ENCODE measurements at places on chromosomes 1 and 21.

DNA sequence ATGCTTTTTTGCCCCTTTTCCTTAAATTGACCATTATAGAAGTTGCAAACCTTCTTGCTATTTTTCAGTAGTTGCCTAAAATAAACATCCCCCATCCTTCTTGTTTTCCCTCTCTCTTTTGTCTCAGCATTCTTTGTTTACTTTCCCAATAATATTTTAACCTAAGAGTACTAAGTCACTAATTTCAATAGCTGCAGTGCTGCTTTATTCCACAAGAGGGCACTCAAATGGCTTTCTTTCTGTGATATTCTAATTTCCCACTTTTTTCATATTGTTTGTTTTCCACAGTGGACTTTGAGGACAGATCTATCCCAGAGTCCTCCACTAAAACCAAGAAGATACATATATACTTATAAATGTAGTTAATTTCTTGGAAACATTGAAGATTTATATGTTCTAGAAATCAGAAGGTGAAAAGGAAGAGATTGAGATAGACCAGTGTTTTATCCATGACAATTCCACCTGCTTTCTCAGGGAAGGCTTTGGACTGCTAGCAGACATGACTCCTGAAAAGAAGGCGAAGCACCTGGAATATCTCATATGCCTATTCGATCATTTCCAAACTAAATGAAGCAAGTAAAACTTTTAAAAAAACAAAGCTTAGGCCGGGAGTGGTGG lies 104.8 kb upstream of the GRIK1 start:
- no peak for DNase-seq

- DNase-seq = no peak
These were observed 296.3 kb downstream of the SMYD3 start for GRCh38 chr1:246210756-246211155.

- DNase-seq = no peak
These were observed 90.7 kb upstream of the GFI1 start for GRCh38 chr1:92577261-92577895.

DNA sequence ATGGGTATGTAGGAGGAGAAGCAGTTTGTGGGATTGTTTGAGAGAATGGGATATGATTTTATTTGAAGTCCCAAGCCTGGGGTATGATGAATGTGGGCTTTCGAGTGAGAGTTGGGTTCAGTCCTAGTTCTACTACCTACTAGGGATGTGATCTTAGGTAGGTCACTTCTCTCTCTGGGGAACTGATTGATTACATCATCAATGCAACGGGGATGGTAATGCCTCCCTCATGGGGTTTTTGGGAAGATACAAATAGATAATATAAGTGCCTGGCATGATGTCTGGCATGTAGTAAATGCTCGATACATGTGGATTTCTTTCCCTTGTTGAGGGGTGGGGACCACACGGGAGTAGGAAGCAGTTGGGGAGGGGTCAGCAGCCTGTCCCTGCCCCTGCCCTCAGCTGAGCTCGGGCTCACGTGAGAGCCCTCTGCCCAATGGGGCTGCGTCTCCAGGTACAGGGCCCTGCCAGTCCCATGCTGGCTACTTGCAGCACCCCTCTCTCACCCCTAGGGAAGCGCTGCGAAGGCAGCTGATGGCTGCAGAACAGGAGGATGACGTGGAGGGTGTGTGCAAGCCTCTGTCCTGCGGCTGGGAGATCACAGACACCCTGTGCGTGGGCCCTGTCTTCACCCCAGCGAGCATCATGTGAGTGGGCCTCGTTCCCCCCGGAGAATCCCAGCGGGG lies 38.7 kb downstream of the AZIN2 start:
- no peak for DNase-seq

DNA sequence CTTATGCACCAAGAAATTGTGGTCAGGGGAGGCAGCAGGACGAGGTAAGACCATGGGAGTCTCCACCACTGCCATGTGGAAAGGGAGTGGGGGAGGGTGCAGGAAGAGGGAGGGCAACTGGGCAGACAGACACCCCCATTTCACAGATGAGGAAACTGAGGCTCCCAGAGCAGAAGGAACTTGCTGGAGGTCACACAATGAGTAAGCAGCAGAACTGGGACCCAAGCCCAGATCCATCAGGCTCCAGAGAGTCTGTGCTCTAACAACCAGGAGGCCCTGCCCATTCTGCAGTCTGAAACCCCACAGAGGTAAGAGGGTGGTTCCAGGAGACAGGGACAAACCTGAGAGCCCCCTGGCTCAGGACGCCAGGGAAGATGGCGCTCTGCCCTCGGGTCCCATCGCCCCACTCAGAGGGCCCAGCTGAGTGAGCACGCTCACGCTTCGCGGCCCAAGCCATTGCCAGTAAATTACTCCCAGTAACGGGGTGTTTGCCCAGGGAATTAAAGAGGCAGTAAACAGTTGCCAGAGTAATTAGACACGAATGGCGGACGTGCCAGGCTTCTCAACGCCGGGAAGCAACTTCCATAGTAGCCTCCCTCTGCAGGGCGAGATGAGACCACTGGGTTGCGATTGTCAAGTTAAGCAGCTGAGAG lies 59.2 kb downstream of the MATN1 start:
- peak; percentile 20 for DNase-seq

DNA sequence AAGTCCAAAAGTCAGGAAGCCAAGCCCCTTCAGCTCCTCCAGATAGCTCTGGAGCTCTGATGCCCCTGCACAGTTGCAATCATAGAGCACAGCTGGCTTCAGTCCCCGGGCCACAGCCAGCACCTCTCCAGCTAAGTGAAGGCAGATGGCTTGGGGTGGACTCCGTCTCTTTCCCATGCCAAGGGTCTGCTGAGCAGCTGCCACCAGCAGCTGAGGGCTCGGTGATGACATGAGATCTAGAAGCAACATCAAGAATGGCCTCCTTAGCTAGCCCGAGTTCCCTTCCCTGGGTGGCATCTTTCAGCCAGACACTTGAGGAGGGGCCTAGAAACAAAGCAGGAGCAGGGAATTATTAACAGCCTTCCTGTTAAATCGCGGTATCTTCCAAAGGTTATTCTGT lies 973 bp downstream of the C1orf74 start:
- DNase-seq = no peak

GRCh38 chr1:41679994-41680393 lies 195.5 kb upstream of the EDN2 start:
- DNase-seq = no peak

DNA sequence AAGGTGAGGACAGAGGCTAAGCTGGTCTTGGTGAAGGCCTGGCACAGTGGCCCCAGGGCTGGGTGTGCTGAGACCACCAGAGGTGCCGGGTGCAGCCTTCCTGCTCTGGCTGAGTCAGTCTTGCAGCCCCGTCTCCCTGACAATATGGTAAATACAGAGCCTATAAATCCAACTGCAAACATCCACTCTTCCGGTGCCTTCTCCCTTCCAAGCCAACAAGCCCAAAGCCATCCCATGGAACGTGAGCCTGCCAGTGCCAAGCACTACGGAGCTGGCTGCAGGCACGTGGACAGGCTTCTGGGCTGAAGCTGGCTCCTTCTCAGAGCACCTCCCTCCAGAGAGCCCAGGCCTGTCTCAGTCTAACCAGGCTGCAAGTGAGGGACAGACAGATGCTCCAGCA lies 70.0 kb downstream of the TRABD2B start:
- DNase-seq = no peak

DNA sequence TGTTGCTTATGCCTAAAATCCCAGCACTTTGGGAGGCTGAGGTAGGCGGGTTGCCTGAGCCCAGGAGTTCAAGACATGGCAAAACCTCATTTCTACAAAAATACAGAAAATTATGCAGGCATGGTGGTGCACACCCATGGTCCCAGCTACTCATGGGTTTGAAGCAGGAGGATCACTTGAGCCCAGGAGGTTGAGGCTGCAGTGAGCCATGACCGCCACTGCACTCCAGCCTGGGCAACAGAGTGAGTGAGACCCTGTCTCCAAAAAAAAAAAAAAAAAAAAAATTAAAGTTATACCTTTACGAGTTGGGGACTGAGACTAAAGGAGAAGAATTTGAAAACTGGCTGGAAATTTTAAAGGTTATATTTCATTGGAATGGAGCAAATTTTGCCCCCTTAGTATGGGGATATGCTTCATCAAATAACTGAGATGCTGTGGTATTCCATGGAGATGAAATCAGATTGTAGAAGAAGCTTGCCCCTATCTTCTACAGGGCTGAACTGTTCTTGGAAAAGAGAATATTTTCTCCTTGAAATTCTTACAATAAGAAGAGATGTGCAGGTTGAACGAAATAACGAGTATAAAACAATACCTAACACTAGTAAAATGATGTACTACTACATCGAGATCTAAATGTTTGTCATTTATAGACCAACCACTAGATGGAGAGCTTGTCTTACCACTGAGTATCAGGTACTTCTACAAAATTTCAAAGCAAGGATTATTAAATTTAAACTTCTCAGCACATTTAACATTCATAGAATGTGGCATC lies 34.9 kb upstream of the SCYL3 start:
- no peak for DNase-seq

DNA sequence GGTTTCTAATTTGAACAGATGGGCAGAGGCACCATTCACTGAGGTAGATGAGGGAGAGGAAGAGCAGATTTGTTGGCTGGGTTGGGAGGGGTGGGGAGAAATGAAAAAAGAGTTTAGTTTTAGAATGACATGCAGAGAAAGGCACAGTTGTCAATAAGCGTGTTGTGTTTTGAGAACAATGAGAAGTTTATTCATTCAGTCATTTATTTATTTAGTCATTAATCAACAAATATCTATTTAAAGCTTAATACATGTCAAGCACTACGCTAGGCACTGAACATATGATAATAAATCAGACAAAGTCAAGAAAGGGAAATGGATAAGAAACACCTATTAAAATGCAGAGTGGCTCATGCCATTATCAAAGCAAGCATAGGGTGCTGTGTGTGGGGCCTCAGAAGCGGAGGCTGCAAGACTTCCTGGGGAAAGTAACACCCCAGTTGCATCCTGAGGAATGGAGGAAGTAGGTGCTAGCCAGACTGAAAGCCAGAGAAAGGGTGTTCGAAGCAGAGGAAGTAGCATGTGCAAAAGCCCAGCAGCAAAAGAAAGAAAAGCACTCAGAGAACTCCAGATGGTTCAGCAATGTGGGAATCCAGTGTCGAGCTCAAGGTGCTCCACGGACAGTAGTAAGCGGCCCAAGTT lies 114.1 kb downstream of the RNF220 start:
- peak; percentile 51 for DNase-seq

GRCh38 chr1:101175886-101176285 lies 60.9 kb upstream of the S1PR1 start:
- DNase-seq = no peak

GRCh38 chr1:18942340-18942739 lies 14.1 kb downstream of the IFFO2 start:
- DNase-seq = no peak

DNA sequence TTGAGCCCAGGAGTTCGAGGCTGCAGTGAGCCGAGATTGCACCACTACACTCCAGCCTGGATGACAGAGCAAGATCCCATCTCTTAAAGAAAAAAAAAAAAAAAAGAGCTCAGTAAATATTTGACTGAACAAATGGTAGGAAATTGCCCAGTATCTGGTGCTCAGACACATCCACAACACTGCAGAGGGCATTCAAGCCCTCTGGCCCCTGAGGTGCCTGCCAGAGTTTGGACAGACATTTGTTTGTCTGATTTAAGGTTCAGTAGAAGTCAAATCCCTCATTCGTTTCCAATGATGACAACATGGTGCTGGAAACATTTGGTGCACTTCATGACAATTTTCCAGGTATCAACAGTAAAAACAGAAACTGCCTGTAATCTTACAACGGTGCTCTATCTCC lies 86.6 kb downstream of the HLCS start:
- DNase-seq = no peak

- DNase-seq = no peak
These were observed 9.5 kb upstream of the B3GALNT2 start for GRCh38 chr1:235513495-235514366.

DNA sequence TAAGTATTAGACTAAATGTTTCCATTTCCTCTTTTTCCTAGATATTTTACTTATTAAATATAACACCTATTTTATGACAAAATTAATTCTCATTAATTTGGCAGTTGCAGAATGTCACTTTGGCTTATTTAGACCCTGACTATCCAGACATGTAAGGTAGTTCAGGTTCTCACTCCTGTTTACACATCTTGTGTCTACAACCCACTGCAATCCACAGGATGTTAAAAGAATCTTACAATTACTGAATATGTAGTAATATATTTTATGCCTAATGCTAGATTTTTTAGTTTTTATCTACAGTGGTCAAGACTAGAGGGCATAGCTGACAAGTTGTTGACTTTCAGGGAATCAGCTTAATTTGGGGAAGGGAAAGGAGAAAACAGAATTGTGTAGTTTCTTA lies 346.7 kb downstream of the USP25 start:
- DNase-seq = peak; percentile 39

DNA sequence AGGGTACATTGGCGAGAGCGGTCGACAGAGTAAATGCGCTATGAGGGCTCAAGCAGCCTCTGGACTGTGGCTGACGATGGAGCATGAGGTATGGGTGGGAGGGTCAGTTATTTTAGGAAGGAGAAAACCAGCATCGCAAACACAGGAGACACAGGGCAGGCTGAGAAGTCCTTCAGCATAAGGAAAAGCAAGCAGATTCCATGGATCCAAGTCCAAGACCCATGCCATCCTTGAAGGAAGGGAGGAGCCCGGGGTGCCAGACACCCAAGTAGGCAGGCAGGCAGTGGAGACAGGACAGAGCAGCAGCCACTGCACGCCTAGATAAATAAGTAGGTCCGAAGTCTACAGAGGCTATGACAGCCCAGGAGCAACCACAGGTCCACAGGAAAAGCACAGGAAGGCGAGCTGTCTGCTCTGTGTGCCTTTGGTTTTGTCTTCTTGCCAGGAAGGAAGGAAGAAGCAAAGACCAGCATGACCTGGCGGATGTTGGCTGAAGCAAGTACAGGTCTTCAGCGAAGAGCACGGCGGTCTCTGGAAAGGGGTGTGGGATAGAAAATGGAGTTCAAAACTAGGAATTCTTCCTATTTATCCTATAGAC lies 76.4 kb upstream of the SLC45A1 start:
- DNase-seq = no peak

GRCh38 chr1:18505666-18506065 lies 24.9 kb downstream of the KLHDC7A start:
- DNase-seq = no peak

DNA sequence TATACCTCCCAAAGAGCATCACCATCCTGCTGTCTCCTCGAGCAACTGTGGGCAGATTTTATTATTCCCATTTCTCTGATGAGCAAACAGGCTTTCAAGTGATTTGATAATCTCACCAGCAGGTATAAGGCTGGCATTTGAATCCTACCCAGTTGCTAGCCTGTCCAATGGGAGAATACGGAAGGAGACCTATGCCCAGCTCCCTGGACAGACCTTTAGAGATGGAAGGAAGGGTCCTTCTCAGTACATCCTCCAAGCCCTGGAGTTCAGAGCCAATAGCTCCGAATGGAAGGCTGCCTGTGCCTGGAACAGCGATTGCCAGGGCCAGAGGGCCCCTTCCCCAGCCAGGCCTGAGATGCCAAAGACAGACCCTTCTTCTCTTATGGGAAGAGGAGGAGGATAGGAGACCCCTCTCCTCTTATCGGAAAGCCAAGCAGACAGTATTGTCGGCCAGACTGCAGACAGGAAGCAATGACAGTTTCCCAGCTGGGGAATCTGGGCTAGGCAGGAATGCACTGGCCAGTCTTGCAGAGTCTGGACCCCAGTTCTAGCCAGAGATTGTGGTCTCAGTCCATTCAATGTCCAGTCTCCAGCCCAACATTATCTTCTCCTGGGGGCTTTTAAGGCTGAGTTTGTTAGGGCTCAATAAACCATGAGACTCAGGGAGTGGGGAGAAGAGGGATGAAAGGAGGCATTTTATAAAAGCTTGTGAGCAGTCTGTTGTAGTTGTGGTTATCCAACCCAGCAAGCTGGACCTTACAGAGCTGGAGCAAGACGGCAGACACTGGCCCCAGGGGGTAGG lies 2.0 kb downstream of the IFFO2 start:
- DNase-seq = no peak
